ENCODE measurements at places on chromosomes 3 and 15. TPM values are rescaled to one million over a fixed set of nuclear protein-coding genes. Genes with fewer than 3 reads are reported as not detected.

The FAM43A gene
- 9.2 TPM for total RNA-seq

The RTP1 gene
- total RNA-seq, result 1.6 TPM

The MUSTN1 gene
- 1.5 TPM for total RNA-seq

- no peak for DNase-seq
Observed at GRCh38 chr3:159273608-159274007, 471.8 kb downstream of the MFSD1 start.

- DNase-seq, result peak; percentile 56
Observed at GRCh38 chr3:133674290-133674919, 12.7 kb upstream of the TOPBP1 start.

DNA sequence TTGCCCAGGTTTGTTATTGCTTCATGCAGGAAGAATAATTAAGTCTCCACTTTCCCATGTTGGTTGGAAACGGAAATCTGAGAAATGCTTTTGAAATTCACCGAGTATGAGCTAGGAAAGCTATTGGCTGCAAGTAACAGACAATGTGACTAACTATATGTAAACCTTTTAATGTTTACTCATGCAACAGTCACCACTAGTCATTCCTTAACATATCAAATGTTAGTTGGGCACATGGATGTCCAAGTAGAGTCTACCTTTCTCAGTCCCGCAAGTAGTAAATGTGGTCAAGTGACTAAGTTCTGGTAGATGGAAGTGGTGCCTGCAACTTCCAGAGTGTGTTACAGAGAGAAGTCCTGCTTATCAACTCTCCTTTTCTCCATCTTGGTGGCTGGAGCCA is 52.5 kb downstream of the KLF15 start:
- DNase-seq, result no peak

DNA sequence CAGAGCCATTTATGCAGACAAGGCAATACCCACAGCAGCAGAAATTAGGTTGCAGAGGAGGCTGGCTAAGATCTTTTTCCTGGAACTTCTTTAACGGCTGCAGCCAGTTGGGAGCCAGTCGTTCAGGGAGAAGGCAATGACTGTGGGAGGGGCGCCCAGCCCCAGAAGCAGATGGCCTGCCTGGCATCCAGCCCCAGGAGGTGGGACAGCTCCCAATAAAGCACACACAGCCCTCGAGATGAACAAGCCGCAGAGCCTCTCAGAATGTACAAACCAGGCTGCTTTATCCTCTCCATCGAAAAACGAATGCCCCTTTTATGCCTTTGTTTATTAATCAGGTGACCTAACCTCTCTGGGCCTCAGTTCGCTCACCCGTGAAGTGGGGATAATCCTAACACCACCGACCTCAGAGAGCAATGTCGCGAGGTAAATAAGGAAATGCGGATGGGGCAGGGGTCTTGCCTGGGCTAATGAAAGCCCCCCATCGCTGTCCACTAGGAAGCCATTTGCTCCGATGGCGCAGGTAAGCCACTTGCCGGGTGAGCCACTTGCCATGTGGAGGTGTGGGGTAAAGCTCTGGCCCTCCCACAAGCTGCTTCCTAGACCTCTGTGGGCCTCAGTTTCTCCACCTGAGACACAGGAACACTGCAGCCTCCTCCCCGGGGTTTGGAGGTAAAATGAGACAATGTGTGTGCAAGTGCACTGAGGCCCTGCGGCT is 35.8 kb downstream of the MGLL start:
- peak; percentile 91 for DNase-seq

DNA sequence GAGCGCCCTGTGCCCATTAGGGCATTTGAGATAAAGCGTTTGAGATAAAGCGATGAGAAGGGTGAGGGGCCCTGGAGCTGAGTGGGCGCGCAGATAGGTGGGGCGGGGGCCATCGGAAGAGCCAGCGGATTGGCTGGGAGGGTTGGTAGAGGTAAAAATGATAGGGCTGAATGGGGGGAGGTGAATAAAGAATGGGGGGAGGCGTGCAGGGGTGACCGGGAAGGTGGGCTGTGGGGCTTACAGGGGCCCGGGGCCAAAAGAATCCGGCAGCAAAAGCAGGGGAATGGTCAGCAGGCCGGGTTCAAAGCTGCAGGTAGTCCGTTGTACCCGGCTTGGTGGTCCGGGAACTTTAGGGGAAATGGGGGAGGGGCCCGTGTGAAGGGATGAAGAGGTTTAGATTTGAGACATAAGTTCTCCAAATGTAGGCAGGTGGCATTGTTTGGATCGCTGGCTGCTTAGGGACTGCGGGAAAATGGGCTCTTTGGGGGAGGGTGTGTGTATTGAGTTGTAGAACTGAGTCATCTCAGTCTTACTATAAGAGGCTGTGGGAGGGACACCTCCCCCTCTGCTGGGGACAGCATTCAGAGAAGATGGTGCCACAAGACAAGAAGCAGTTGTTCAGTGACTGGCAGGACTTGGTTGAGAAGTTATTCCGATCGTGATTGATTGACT is 610 bp downstream of the ARID3B start:
- DNase-seq, result peak; percentile 42

GRCh38 chr15:66461917-66462316 is 35.6 kb downstream of the SNAPC5 start:
- no peak for DNase-seq

DNA sequence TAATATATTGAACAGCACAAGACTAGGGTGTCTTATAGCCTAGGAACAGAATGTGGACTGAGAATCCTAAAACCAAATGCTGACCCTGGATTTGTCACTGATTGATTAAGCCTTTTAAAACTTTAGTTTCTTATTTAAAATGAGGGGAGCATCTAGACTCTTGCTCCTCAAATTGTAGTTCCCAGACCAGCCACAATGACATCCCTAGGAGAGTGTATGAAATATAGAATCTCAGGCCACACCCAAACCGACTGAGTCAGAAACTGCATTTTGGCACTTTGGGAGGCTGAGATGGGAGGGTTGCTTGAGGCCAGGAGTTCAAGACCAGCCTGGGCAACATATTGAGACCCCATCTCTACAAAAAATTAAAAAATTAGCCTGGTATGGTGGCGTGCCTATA is 287.8 kb upstream of the UMPS start:
- no peak for DNase-seq

GRCh38 chr15:92365906-92366305 is 27.8 kb upstream of the ST8SIA2 start:
- DNase-seq, result no peak

The GPR149 gene
- total RNA-seq, result 0.42 TPM

DNA sequence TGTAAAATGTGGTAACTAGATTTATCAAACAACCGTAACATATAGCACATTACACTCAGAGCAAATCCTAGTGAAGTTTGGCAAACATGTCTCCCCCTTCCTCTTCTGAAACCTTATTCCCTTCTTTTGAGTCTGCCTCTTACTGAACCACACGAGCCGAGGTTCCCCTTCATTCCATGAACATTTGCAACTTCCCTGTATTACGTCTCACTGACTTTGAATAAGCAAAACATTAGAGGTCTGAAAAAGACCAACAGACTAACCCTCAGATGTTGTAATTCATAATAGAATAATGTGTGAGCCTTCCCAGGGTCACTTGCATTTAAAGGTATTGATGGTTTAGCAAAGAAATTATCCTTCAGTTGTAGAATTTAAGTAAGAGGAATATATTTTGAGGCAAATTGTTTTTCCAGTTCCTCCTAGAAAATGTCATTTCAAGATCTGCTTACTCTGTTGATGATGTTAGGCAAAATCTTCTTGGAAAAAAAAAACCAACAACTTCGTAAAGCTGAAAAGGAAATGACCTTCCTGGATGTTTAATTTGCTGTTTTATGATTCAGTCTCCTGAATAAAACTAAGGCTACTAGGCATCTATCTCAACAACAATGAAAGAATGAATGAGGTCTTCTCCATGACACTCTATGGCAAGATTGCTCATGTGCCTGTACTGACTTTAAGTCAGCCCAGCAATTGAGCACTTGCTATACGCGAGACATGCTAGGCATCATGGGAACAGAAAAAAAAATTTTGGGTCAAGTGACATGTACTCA is 296.9 kb upstream of the NECTIN3 start:
- DNase-seq, result no peak

GRCh38 chr3:13042127-13042701 is 31.0 kb downstream of the IQSEC1 start:
- no peak for DNase-seq

The TRAT1 gene
- not detected for total RNA-seq

The ITGA11 gene
- total RNA-seq, result 3.6 TPM

The ARHGEF3 gene
- total RNA-seq, result 65.8 TPM

DNA sequence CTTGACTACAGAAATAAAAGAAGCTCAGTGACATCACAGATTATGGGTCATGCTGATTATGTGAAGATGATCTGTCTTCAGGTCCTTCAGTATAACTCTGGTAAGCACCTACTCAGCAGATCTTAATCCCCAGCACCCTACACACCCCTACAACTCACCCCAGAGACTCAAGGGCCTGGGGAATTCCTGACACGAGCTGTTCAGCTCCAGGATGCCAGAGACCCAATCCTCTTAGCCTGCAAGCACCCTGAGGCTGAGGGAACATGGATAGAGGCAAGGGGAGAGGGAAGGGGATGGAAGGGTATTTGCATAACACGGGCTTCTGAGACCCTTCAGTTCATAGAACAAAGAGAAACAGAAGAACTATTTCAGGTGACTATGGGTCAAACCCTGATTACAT is 13.0 kb downstream of the GLB1 start:
- DNase-seq, result no peak

DNA sequence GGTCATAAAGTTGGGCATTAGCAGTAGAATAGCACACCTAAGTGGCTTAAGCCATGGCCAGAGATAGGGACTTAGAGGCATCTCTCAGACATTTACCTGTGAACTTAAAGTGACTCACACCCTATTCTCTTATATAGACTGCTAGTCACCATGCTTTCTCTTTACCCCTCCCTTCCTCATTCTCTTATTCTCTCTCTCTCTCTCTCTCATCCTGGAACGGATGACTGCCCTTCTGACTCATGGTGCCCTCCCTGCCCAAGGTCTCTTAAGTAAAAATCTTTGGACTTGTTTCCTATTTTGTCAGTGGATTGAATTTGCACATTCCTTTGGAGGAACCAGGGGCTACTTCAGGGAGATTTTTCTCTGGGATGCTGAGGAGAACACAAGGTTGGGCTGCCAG is 58.8 kb downstream of the NPAP1 start:
- DNase-seq, result no peak

The PDZRN3 gene
- total RNA-seq, result 61.3 TPM

GRCh38 chr3:61979638-61980037 is 393.7 kb downstream of the FEZF2 start:
- no peak for DNase-seq

DNA sequence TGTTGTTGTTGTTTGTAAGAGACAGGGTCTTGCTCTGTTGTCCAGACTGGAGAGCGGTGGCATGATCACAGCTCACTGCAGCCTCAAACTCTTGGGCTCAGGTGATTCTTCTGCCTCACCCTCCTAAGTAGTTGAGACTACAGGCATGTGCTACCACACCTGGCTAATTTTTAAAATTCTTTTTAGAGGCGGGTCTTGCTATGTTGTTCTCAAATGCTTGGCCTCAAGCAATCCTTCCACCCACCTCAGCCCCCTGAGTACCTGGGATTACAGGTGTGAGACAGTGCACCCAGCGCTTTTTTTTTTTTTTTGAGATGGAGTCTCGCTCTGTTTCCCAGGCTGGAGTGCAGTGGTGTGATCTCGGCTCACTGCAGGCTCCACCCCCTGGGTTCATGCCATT is 46.7 kb downstream of the TMOD3 start:
- no peak for DNase-seq

DNA sequence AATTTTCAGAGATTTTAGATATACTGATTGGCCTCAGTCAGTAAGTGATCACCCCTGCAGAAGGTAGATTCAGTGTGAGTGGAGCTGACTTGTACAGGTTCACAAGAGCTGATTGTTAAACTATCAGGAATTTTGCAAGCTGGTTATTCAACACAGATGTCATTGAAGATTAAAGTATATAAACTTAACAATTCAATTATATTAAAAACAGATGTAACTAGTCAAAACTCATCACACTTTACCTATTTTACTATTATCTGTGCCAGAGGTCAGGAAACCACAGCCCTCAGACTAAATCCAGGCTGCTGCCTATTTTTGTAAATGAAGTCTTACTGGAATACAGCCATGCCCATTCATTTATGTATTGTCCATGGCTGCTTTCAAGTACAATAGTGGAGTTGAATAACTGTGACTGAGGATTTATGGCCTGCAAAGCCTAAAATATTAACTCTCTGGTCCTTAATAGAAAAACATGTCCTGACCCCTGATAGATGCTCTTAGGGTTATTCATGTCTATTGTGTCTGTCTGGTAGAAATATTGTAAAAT is 429.3 kb upstream of the PDZRN3 start:
- no peak for DNase-seq

- DNase-seq, result no peak
Observed at GRCh38 chr3:131778526-131778925, 256.3 kb downstream of the CPNE4 start.

DNA sequence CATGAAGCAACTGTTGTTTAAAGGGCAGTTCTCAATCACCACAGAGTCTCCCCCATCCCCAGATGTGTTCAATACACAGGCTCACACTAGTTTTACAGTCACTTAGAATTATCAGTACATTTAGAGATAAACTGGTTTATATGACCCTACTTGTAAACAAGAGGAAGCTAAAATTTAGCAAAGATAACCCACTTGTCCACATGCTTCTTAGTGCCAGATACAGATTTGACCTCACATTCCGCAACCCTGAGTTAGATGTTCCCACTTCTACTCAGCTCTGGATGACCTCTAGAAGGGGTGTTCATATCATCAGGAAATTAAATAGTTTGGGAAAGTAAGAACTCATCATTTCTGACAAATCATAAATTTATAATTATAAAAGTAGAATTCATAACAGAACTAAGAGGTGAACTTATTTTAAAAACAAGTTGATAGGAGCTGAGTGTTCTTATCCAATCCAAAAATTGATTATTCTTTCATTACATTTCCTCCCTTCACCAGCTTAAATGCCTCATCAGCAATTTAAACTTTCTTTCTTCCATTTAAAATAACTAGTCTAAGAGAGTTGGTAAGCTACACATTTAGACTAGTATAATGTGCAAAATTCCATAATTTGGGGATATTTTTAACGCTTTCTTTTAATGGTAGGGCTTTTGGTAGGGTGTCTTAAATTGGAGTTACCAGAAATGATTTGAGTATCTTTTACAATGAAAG is 131.2 kb downstream of the FBN1 start:
- DNase-seq, result no peak

GRCh38 chr15:85397151-85397550 is 16.7 kb downstream of the AKAP13 start:
- no peak for DNase-seq

The UBA5 gene
- total RNA-seq, result 51.4 TPM

Data from dorsolateral prefrontal cortex (tissue), 122 donors.